GM06990 (cell line): ENCODE measurements at places on chromosomes 7 and 10.

GRCh38 chr7:102974366-102975236 is 61.8 kb downstream of the LRRC17 start:
- DNase-seq: no peak

DNA sequence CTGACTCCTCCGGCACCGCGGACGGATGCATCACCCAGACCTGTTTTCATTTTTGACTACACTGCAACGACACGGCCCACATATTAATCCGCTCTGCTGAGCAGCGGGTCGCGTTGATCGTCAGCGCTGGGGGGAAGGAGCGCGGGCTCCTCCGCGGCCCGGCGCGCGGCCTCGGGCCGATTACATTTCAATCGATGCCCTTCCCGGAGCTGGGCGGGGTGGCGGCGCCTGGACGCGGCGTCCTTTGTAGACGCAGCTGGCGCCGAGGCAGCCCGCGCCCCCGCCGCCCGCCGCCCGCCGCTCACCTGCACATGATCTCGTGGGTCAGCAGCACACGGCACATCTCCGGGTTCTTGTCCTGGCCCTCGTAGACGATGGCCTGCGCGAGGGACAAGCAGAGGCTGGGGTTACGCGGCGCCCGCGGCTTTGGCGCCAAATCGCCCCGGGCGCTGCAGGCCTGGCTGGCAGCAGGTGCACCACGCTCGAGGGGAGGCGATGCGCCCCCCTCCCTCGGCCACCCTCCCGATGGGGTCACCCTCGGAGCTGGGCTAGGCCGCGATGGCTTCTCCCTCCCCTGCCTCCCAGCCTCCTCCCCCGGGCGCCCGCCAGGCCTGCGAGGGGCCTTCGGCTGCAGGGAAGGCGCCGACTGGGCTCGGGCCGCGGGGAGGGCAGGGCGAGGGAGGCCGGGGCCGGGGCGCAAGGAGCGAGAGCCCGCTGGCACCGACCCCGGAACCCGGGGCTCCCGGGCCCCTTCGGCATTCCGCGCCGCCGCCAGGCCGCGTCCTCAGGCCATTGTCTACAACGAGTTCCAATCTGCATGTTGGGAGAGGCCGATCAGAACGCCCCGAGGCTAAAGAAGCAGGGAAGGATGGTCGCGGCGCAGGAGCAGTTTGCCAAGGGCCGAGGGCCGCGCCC is 5.2 kb downstream of the EBF3 start:
- no peak for DNase-seq

DNA sequence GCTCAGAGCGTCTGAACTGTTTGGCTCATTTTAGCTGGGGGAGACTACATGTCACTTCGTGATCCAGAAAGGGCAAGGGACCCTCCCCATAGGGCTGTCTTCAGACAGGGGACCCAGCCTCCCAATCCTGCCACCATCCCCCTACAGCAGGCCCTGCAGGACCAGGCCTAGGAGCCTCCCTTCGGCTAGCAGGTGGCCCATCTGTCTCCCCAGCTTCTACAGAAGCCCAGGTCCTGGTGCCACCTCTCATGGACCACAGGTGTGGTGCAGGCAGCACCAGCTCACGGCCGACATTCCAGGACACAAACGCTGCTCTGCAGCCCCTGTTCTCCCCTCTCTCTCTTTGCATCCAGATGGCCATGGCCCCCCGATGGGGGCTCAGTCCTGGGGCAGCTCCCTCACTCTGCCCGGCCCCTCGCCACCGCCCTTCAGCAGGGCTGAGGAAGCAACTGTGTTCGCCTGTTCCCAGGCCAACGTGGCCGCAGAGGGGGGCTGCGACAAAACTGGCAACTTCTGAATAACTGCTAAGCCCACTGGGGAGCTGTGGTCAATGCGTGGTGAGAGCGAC is 10.3 kb downstream of the TECPR1 start:
- DNase-seq: no peak

DNA sequence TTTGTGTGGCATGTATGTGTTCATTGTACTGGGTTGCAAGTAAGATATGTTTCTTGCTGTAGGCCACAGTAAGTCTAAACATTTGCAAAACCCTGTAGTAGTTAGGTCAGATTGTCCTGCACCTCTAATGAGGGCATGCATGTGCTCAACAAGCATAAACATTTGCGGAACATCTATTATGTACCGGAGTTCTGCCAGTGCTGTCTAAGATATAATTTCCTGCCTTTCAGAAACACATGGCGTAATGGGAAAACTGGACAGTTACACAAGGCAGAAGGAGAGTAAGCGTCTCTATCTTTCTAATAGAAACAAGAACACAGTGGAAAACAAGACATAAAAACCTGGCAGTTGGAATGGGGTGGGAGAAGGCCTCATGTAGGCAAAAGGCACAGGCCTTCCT is 2.8 kb downstream of the ABCB8 start:
- no peak for DNase-seq

DNA sequence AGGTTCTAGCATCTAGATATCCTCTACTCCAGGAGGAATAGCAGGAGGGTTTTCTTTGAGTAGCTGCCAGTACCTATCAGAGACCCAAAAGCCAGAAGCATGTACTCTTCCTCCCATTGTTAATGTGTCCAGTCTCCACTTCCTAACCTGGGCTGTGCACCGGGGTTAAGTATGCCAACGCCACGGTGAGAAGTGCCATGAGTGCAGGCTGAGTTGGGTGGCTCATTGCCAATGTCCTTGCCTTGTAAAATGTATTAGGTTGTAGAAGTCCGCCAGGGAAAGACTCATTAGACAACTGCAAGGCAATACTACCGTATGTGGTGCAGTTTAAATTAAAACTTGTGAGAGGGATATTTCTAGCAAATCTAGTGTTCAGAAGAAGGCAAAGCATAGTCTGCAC is 55.0 kb upstream of the PRR15 start:
- DNase-seq: no peak

DNA sequence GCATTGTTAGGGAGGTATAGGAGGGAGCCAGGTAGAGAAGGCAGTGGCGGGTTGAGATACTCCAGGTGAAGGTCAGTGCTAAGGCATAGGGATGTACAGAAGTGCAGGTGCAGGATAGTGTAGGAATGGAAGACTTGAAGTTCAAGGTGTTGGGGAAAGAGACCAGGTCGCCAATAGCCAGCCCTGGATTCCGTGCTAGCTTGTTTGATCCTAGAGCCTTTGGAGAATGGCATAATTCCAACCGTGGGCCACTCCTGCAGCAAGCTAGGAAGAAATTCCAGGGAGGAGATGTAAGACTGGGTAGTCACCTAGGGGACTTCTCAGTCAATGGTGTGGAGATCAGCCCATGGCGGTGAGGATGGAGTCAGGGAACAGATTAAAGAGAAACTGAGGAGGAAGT is 272.7 kb downstream of the RPS24 start:
- DNase-seq: no peak
